ENCODE measurements at places on chromosomes 16 and 17.

DNA sequence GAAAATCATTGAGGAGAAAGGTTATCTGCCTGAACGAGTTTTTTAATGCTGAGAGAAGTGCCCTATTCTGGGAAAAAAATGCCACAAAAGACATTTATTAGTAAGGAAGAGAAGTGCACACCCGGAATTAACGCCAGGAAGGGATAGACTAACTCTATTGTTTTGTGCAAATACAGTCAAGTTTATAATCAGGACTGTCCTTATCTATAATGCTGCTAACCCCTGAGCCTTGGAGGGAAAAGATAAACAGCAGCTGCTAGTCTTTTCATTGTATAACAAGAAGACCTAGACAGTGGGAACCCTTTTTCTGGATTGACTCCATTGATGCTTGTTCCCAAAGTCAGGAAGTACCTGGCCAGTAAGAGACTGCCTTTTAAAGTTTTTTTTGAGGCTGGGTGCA is 26.5 kb downstream of the BCAS3 start:
- DNase-seq: no peak

DNA sequence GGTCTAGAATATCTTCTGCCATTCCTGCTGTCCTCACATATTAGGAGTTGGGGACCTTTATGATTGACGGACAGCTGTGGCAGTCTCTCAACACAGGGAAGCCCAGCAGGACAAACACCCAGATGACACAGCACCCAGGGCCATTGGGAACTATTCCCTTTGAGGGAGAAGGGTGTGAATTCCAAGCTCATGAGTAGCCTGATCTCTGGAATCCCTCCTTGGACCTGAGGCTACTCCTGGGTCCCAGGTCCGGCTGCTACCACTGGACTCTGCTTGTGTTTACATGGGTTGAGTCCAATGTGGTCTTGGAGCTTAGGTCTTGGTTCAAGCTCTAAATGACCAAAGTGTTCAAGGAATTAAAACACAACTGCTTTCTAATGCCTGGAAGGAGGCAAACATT is 78.9 kb downstream of the SLC6A2 start:
- no peak for DNase-seq

DNA sequence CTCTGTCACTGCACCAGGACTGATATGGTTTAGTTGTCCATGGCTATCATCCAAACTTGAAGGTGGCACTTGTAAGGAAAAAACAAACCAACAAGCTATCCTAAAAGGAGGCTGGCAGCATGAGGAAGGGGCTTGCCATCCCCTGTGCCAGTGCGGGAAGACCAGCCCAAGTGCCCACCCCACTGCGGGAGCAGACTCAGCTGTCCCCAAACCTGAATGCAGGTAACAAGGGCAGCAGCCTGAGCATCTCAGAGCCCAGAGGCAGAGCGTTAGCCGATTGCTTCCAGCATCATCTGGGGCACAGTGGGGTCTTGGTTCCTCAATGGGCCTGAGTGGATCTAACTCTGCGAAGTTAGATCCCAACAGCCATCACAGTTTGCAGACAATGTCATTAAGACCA is 29.2 kb upstream of the C16orf78 start:
- no peak for DNase-seq

DNA sequence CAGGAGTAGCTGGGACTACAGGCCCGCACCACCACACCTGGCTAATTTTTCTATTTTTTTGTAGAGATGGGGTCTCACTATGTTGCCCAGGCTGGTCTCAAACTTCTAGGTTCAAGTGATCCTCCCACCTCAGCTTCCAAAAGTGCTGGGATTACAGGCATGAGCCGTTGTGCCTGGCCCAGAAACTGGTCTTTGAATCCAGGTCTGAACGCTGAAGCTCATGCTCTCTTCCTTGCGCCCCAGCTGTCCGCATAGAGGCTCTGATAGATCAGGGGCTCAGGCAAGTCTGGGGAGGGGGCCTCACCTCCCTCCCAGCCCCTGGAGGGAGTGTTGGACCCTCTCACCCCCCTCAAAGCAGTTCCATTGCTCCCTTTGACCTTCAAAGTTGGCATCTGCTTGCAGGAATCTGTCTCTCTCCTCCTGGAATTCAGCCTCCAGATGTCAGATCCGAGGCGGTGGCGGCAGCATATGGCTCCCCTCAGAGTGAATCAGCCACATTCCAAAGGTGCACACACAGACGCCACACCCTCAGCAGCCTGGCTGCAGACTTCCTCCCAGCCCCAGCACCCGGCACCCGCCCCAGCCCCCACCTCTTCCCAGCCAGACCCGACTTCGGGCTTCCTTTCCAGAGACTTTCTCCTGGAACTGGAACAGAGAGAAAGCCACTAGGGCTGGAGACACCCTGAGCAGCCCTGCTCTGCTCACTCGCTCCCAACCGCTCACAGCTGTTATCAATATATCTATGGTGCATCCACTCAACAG is 16.9 kb upstream of the GLIS2 start:
- peak; percentile 93 for DNase-seq

- peak; percentile 43 for DNase-seq
Measured at GRCh38 chr17:75764711-75765421, at the start of gene GALK1. Gene GALK1, minus strand, starts transcription at chr17:75765192. Its CDS starts 56 bp downstream, at chr17:75765136.

DNA sequence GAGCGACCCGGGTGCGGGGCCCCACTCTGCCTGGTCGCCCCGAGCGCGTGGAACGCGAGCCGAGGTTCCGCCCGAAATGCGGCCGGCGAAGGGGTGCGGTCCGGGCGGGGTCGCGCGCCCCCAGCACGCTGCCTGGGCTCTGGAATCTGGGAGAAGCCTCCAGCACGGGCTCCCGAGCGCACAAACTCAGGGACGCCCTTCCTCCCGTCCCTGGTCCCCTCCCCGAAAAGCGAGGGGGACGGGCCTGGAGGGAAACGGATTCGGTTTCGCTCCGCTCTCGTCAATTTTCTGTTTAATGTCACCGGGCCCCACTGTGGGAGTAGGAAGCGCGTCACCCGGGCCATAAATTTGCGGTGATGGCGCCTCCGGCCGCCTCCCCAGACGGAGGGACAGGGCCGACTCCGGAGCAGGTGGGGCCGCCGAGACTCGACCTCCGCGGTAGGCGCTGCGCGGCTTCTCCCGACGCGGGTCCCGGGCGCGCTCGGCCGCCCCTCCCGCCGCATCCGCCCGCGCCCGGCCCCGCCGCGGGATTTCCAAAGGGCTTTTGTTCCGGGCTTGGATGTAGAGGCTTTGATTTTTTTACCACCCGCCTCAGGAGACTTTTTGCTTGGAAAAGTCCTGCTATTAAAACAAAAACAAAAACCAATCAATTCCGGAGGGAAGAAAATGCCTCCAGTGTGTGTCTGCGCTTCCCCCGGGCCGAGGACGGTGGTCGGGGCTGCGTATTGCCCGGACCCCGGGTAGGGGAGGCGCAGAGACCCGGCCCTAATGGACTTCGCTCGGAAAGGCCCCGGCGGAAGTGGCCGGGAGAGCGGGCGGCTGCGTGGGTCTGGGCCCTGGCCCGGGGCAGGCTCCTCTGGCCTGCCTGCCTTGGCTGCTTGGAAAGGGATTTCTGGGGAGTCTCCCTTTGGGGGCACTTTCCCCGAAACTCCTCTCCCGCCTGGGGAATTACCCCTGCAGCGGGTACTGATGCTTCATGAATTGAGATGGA is 7.9 kb upstream of the BAHCC1 start:
- DNase-seq: peak; percentile 17

- DNase-seq: no peak
Measured at GRCh38 chr17:17852930-17853329, 16.1 kb upstream of the SREBF1 start.

- DNase-seq: no peak
Measured at GRCh38 chr16:66609139-66609510, 4.6 kb downstream of the CMTM3 start.

- DNase-seq: no peak
Measured at GRCh38 chr16:6605490-6605889, 727.2 kb upstream of the RBFOX1 start.

DNA sequence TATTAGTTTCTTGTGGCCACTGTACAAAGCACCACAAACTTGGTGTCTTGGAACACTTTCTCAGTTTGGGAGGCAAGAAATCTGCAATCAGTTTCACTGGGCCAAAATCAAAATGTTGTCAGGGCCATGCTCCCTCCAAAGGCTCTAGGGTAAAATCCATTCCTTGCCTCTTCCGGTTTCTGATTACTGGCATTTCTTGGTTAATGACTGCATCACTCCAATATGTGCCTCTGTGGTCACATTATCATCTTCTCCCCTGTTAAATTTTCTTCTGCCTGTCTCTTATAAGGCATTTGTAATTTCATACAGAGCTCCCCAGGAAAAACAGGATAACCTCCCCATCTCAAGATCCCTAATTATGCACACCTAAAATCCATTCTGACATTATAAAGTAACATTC is 34.8 kb downstream of the ZNF287 start:
- no peak for DNase-seq

GRCh38 chr17:42112552-42113176 is at the start of gene DHX58:
Gene DHX58, minus strand, starts transcription at chr17:42112714. Its CDS starts 822 bp downstream, at chr17:42111892.
- DNase-seq: peak; percentile 73
